ENCODE measurements at places on chromosomes 7 and 10.

DNA sequence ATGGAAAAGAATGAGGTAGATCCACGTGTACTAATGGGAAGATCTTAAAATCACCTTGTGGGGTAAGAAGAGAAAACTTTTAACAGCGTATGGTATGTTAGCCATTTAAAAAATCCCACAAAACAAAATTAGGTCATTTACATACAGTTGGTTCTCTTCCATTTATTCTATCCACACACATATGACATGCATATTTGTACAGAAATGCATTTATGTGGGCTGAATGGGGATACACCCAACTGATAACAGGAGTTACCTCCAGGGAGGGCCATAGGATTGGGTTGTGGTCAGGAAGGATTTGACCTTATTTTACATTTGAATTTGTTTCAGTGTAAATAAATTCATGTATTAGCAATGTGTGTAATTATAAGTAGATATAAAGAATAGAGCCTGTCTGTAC, 71.5 kb downstream of the MCMBP start:
- no peak for DNase-seq

DNA sequence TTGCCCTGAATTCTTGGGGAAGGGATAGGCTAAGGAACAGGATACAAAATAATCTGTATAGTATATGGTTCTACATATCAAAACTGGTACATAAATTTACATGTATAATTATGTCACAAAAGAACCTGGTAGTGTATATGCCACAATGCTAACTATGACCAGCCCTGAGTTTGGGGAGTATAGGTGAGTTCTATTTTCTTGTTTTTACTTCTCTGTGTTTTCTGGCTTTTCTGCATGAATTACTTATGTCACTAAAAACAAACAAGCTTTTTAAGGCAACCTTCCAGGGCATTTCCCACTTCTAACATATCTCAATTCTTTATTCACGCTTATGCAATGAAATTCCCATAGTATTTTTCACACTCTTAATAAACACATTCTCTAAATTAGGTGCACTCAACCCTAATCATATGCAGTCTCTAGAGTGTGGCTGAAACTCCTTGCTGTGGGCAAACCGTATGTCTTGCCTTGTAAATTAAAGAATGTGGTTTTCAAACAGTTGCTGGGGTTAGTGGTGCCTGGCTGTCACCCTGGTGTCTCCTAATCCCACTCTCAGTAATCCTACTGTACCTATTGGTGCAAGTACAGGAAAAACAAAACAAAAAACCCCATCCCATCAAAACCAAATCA, 14.0 kb upstream of the INSIG1 start:
- no peak for DNase-seq

DNA sequence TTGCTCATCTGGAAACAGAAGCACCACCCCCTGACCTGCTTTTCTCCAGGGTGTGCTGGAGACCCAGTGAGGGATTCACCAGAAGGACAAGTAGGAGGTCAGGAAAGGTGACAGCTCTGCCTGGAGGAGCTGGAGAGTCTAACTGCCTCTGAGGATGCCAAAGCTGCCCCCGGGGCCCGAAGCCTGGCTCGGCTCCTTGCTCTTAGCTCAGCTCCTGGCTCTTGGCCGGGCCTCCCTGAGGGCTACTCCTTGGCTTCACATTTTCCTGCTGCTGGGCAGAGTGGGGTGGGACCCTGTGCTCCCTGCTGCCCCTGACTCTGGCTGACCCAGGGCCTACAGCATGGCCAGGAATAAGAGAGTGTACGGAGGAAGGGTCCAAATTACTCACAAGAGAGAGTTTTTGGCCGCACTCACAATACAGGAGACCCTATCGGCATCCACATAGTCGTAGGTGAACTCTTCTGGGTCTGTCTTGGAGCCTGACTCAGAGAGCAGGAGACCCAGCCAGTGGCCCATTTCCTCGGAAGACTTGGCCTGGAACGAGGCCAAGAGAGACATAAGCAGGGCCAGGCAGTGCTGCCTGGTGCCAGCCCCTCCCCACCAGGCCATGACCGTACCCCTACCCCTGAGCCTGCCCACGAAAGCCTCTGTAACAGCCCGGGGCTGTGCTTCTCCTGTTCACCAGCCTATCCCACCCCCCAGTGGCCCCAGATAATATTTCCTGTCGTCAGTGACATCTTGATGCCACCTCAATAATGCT, 63.1 kb downstream of the VWA2 start:
- DNase-seq: no peak

DNA sequence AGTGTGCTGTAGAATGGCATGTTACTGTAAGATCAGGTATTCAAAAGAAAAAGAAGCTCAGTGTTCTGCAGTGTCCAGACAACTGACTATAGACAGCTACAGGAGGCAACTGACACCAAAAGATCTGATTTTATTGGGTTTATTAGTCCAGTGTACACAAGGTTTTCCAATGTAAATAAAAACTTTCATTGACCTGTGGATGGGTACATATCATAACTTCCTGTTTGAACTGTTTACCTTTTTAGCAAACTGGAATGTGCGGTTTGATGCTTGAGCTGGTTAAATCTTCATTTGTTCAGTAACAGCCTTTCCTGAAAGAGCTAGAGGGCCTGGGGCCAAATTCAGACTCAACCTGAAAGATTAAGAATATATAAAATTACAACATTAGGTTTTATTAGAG, 172.6 kb upstream of the SP8 start:
- no peak for DNase-seq

GRCh38 chr7:105473163-105473562, 48.9 kb downstream of the PUS7 start:
- no peak for DNase-seq

GRCh38 chr10:127159648-127160245, 36.6 kb downstream of the INSYN2A start:
- no peak for DNase-seq

GRCh38 chr10:5666008-5666840, at the start of gene ASB13:
Gene ASB13 (minus strand): TSS chr10:5666595. CDS start chr10:5666551, 44 bp downstream.
- no peak for DNase-seq

- no peak for DNase-seq
Measured at GRCh38 chr7:80826520-80827238, 92.2 kb downstream of the SEMA3C start.

DNA sequence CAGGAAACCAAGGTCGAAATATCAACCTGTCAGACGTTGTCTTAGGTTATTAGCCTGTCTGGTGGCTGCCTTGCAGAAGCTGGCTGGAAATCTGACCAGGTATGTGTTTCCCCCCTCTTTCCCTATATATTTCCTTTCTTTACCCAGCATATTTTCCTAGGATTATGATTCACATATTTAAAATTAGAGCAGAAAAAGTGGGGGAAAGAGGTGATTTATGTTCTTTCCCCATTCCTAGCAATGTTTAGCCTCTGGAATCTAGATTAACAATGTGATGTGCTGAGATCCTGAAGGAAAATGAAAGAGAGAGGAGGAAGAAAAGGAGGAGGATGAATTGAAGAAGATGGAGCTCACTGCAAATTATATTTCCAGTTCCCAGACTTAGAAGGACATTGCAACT, 421.4 kb upstream of the AUTS2 start:
- no peak for DNase-seq

DNA sequence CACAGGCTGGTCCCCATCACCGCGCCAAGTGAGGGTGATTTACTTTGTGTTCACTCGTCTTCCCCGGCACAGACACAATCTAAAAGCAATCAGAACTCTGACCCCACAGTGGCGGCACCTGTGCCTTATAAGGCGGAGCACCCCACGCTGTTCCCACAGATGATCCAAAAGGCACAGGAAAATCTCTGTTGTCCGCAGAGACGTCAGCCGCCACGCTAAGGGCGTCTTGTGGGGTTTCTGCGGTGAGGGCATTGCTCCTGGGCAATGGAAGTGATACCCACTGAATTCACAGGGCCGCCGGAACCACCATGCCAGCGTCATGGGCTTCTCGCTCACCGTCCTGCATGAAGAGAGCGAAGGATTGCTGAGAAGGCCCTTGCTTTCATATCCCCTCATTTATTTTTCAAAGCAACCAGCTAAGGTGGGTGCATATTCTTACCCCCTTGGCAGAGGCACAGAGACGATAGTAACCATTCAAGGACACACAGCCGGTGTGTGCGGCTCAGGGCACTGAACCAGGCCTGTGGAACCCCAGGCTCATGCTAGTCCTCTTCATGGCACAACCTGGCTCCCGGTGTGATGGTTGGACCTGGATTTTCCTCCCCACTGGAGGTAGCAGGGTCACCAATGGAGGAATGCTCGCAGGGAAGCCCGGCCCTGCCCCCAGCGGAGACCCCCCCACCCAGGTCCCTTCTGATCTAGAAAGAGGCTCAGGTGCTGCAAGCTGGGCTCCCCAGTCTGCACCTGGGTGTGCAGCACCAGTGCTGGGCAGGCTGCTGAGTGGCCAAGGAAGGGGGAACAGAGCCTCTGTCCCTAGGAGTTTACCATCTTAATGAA, 279.0 kb downstream of the TCERG1L start:
- DNase-seq: no peak

- DNase-seq: no peak
Measured at GRCh38 chr7:24283897-24284698, at the start of gene NPY. Gene NPY (plus strand): TSS chr7:24284190. CDS start chr7:24285241, 1,051 bp downstream.

DNA sequence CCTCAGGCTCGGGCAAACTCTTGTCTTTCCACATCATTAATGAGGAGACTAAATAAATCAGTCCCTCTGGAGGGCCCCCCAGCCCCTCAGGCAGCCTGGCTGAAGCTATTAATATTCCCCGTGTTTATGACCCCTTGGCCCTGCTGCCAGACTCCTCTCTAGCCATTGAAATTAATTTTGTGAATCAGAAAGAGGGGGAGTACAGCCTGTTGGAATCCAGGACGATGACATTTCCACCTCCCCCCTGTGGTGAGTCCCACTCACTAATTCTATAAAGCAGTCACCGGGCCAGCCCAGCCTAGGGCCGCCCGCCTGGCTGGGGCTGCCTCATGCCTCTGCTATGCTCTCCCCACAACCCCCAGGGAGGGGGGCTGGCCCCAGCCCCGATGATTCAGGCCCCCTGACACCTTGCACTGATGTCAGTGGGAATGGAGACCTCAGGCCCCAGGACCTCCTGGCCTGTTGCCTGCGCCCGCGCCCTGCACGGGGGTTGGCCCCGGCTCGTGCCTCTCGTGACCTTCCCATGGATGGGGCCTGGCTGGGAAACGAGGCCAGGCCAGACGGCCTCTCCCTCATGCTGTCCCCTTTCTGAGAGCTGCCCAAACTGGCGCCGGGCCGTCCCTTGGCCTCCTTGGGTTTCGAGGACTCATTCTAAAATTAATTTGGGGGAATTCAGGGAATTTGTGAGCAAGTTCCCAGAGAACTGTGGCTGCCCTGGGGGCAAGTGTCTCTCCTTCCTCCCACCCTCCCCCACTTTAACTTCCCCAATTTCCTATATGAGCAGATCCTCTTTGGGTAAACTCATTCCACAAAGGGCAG, 34.0 kb downstream of the TMEM270 start:
- no peak for DNase-seq

DNA sequence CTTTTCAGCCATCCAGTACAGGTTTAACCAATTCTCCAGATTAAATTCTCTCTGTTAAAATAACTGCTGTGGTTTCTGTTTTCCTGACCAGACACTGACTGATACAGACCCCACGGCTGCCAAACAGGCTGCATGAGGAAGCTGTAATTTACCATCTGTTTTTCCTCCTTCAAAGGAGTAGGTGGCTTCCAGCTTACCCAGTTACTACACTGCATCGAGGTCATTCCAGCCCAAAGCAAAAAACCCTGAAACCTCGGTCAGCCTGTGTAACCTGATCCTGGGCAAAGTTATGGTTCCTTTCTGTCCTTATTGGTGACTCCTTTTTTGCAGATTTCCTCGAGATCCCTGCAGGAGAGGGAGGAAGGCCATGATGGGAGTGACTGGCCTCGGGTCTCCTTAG, 27.9 kb upstream of the LOXL4 start:
- no peak for DNase-seq

- no peak for DNase-seq
Measured at GRCh38 chr10:116845823-116846222, 3.5 kb upstream of the ENO4 start.

DNA sequence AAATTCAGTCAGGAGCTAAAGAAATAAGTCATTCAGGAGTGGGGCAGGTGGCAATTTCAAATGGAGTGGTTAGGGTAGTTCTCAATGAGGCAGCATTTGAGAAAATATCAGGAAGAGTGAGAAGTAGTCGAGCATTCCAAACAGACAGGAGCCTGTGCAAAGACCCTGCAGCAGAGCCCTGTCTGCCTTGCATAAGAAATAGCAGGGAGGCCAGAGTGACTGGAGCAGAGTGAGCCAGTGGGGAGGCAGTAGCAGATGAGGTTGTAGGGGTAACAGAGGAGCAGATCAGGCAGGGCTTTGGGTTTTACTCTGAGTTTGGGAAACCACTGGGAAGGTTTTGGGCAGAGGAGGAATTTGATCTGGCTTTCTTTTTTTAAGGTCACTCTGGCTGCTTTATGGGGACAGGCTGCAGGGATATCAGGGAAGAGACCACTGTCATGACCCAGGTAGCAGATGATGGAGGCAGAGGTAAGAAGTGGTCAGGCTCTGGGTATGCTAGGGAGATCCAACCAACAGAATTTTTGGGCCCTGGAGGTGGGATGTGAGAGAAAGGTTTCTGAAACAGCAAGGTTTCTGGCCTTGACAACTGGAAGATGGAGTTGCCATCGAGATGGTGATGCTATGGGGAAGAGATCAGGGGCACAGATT, 1.3 kb upstream of the BLVRA start:
- no peak for DNase-seq

- DNase-seq: no peak
Measured at GRCh38 chr10:992871-993270, 4.6 kb downstream of the GTPBP4 start.

DNA sequence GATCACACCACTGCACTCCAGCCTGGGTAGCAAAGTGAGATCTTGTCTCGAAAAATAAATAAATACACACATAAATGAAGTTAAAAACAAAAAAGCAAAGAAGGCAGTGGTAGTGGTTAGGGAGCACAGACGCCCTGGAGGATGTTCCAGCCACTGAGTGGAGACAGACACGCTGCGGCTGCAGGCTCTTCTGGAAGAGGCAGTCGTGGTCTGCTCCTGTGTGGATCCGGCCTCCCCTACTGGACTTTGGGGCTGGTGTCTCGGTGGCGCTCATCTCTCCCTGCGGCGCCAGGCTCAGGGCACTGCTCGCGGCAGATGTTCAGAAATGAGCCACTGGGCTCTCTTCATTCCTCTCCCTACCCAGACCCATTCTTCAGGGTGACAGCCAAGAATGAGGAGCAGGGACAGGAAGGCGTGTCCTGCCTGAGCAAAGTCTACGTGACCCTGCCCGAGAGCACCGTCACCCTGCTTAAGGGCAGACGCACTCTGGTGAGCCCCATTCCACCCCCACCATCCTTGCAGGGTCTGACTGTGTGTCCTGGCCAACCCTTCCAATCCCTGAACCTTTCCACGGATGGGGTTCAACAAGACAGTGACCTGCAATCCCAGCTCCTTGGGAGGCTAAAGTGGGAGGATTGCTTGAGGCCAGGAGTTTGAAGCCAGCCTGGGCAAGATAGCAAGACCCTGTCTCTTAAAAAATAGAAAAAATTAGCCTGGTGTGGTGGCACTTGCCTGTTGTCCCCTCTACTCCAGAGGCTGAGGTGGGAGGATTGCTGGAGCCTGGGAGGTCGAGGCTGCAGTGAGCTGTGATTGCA, 26.2 kb downstream of the ZAN start:
- no peak for DNase-seq

GRCh38 chr10:5529702-5530411, 5.1 kb downstream of the CALML3 start:
- DNase-seq: no peak
